ENCODE measurements at places on chromosomes 12 and 14. TPM values are rescaled to one million over a fixed set of nuclear protein-coding genes. Genes with fewer than 3 reads are reported as not detected.
A peak's percentile ranks its signal among the peaks of the same experiment; 100 is the strongest.

- H3K4me3 ChIP-seq, result peak overlapping the region; percentile 43
- DNase-seq, result no peak
- peak overlapping the region; percentile 96 for H3K27ac ChIP-seq
- no peaks in the 10 kb centered on the region for H3K36me3 ChIP-seq
- no peaks in the 10 kb centered on the region for H3K27me3 ChIP-seq
Measured at GRCh38 chr12:13097491-13098011, 5.9 kb downstream of the GSG1 start.

GRCh38 chr14:30874999-30875787 is 834 bp downstream of the COCH start:
- H3K27me3 ChIP-seq, result peaks cover 62% of the 10 kb centered on the region
- peak overlapping the region; percentile 64 for H3K4me3 ChIP-seq
- H3K4me1 ChIP-seq, result peaks cover 15% of the 10 kb centered on the region
- H3K27ac ChIP-seq, result no peak overlapping the region

DNA sequence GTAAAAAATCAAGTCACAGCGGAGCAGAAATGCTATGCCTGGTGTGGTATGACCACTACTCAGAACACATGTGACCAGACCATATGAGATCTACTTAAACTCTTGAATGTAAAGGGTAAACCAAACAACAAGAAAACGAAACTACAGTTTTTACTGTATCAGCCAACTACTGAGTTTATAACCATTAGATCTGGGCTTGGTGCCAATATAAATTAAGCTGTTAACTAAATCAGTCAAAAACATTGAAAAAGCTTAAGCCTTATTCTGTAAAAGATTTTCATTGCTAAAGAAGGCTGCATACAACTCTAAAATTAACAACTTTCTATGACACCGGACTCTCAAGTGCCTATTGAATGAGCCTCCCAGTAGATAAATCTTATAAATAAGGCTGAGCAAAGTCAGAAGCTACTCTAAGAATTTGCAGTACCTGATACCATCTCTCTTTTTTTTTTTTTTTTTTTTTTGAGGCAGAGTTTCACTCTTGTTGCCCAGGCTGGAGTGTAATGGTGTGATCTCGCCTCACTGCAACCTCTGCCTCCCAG is 35.4 kb downstream of the SPTLC2 start:
- H3K36me3 ChIP-seq, result no peaks in the 10 kb centered on the region
- DNase-seq, result no peak
- peak overlapping the region; percentile 18 for H3K4me3 ChIP-seq
- H3K4me1 ChIP-seq, result peaks cover 22% of the 10 kb centered on the region
- H3K27me3 ChIP-seq, result no peaks in the 10 kb centered on the region

GRCh38 chr12:95549392-95550084 is 1.7 kb downstream of the USP44 start:
- peaks cover 3% of the 10 kb centered on the region for H3K4me1 ChIP-seq
- peaks cover 34% of the 10 kb centered on the region for H3K27me3 ChIP-seq
- H3K4me3 ChIP-seq, result peak overlapping the region; percentile 77
- no peak overlapping the region for H3K27ac ChIP-seq

DNA sequence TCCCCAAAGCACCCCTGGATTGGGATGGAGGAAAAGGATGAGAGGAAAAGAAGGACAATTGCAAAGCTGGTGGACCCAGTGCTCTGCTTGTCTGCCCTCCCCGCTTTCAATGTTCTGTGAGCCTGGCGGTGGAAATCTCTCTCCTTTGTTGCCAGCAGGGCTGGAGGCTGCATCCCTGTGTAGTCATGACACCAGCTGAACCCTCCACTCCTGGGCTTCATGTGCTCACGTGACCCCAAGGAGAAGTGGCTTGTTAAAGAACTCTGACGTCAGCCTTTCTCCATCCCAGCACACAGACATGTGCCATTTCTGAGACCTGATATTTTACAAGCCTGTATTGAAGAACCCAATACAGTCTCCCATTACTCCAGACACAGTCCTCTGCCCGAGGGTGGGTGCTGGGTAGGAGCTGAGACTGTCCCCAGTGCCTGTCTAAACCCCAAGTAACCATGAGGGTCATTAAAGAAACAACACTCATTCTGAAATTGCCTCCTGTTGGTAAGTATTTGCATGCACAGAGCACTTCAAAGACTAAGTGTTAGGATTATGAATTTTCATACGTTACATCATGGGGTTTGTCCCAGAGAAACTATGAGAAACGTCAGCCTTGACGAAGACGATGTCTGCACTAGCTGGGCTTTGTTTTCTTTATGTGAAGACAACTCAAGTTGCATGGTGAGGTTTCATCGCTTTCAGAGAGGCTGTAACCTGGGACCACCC is 21.7 kb downstream of the GALNT16 start:
- H3K27me3 ChIP-seq, result no peaks in the 10 kb centered on the region
- no peaks in the 10 kb centered on the region for H3K36me3 ChIP-seq
- H3K27ac ChIP-seq, result no peak overlapping the region
- H3K4me3 ChIP-seq, result no peak overlapping the region

DNA sequence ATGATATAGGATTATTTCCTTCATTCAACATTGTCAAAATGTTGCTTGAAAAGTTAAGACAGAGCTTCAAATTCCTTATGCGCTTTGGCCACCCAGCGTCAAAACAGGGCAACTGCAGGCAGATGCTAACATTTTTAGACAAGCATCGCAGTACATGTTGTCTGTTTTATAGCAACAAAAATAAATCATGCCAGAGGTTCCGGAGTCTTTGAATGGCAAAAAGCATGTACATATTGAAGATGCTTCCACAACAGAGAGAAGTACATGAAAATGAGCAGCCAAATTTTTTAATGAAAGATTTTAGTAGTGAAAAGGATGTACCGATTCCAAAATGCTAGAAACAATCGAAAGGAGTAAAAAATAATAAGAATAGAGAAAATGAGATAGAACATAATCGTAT is 49.8 kb upstream of the USP15 start:
- peaks cover 5% of the 10 kb centered on the region for H3K27me3 ChIP-seq
- H3K4me3 ChIP-seq, result no peak overlapping the region
- H3K27ac ChIP-seq, result no peak overlapping the region
- DNase-seq, result no peak

- no peak for DNase-seq
- no peak overlapping the region for H3K27ac ChIP-seq
- no peak overlapping the region for H3K4me3 ChIP-seq
- no peaks in the 10 kb centered on the region for H3K4me1 ChIP-seq
Measured at GRCh38 chr12:114431902-114432301, 26.0 kb upstream of the TBX5 start.

DNA sequence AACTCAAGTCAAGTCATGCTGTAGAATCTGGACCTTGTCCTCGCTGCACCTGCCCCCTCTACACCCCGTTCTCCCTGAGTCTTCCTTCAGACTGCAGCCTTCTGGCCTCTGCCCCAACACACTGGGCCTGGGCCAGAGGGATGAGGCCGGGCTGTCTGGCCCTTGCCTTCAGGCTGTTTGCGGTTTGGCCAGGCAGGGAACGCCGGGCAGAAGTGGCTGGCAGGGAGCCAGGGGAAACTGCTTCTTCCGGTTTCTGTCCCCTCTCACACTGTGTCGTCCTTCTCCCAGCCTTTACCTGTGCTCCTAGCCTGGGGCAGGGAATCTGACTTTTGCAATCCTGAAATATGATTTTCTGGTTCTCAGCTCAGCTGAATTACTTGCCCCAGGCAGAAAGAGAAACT is 13.5 kb downstream of the DGLUCY start:
- no peak overlapping the region for H3K4me3 ChIP-seq
- H3K4me1 ChIP-seq, result peaks cover 54% of the 10 kb centered on the region
- H3K27ac ChIP-seq, result peak overlapping the region; percentile 79
- H3K36me3 ChIP-seq, result no peaks in the 10 kb centered on the region
- DNase-seq, result peak; percentile 49

GRCh38 chr14:96038558-96038919 is 623 bp upstream of the C14orf132 start:
- DNase-seq, result no peak
- peak overlapping the region; percentile 75 for H3K27ac ChIP-seq
- H3K27me3 ChIP-seq, result peaks cover 68% of the 10 kb centered on the region

DNA sequence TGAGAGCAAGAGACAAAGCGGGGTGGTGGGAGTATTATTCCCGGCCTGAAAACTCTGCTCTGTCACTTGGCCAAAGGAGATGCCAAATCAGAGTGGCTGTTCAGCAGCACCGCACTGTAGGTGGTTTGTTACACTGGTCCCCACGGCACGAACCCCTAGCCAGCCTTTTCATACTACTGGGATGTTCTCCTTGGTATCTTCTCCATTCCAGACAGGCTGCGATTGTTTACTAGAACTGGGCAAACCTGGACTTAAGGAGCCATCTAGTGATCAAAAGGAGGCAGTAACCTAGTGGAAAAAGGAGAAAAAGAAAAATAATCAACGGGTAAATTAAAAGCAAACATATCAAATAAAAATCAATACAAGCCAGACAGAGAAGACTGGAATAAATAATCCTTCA is 58.9 kb upstream of the TMTC2 start:
- H3K27ac ChIP-seq, result no peak overlapping the region
- H3K36me3 ChIP-seq, result no peaks in the 10 kb centered on the region
- H3K27me3 ChIP-seq, result no peaks in the 10 kb centered on the region
- DNase-seq, result no peak
- no peaks in the 10 kb centered on the region for H3K4me1 ChIP-seq

- no peaks in the 10 kb centered on the region for H3K36me3 ChIP-seq
- H3K27me3 ChIP-seq, result no peaks in the 10 kb centered on the region
- no peak overlapping the region for H3K27ac ChIP-seq
- H3K4me3 ChIP-seq, result no peak overlapping the region
Measured at GRCh38 chr12:52189376-52190174, 2.2 kb downstream of the KRT80 start.

DNA sequence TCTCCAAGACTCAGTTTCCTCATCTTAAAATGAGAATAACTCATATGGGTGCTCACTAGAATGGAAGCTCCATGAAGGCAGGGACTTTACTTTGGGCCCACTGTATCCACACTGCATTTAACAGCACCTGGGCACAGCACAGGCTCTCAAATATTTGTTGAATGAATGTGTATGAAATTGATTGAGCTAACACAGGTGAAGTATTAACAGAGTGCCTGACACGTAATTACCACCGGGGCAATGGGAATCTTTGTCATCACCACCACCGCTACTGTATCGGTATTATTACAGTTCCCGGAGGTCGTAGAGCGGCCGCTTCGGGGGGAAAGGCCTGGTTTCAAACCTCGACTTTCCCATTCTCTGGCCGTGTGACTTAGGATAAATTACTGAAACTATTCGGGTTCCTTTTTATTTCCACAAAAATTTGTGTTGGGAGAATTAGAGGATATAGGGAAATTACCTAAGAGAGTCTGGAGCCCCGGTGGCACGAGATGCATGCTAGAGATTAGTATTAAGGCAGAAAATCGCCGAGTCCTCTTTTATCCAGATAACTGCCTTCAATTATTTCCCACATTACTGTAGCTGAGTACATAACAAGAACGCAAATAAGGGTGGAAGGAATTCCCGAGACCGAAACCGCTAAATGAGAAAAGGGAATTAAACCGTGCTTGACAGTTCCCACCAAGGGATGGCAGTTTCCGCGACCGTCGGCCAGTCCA is 1.0 kb upstream of the RIC8B start:
- no peaks in the 10 kb centered on the region for H3K27me3 ChIP-seq
- peak overlapping the region; percentile 91 for H3K27ac ChIP-seq
- peaks cover 29% of the 10 kb centered on the region for H3K4me1 ChIP-seq
- H3K36me3 ChIP-seq, result no peaks in the 10 kb centered on the region

DNA sequence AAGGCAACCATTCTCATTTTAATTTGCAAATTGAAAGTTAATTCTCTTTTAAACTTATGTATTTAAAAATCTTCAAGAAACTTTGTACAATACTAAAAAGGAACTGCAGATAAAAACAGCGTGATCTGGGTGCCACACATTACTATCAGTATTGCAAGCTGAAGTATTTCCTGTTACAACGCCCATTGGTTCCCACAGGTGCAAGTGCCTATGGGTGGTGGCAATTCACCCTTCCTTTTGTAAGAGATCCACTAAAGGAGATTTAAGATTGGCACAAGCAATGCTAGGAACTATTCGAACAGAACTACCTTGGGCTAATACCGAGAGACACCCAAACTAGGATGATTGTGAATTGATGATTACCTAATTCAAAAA is 13.2 kb downstream of the TAOK3 start:
- H3K27me3 ChIP-seq, result no peaks in the 10 kb centered on the region
- DNase-seq, result no peak
- no peak overlapping the region for H3K4me3 ChIP-seq
- H3K27ac ChIP-seq, result no peak overlapping the region

DNA sequence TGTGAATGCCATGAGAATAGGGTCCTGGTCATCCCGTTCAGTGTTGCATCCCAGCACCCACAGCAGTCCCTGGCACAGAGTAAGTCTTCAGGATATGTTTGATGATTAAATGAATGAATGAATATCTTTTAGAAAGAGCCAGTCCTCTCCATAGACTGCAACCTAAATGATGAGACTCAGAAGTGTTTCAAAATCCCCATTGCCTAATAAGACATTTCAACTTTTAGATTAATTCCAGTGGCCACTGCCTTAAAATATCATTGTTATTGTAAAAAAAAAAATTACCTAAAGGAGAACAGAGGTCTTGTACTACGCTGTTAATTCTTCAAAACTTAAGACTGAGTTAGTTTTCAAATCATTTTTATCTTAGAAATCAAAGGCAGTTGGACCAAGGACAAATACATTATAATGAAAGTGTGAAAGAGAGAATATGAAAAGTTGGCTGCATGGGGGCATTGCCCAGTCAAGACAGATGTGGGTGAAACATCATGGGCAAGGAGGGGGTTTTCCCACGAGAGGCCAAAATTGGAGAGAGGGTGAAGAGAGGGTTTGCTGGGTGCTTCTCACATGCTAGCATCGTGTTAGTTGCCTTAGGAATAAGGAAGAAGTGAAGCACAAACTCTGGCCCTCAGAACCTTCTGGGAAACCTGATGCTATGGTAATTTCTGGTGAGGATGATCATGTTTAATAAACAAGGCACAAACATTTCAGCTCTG is 26.3 kb upstream of the CPM start:
- no peaks in the 10 kb centered on the region for H3K4me1 ChIP-seq
- no peaks in the 10 kb centered on the region for H3K36me3 ChIP-seq
- no peak overlapping the region for H3K4me3 ChIP-seq
- no peaks in the 10 kb centered on the region for H3K27me3 ChIP-seq

AQP2 gene
- total RNA-seq, result not detected

RILPL1 gene
- 76.0 TPM for total RNA-seq

MUCL1 gene
- not detected for total RNA-seq

NYNRIN gene
- 8.1 TPM for total RNA-seq

ALDH2 gene
- total RNA-seq, result 301 TPM

NOPCHAP1 gene
- 14.4 TPM for total RNA-seq

CLEC14A gene
- total RNA-seq, result 37.9 TPM

PTGER2 gene
- total RNA-seq, result 0.11 TPM

ADAM21 gene
- total RNA-seq, result 0.28 TPM

PAX9 gene
- total RNA-seq, result not detected

LRP6 gene
- 23.7 TPM for total RNA-seq
